ENCODE measurements at places on chromosomes 11 and 22.

- no peak for DNase-seq
Measured at GRCh38 chr11:79042824-79043223, 398.0 kb downstream of the TENM4 start.

GRCh38 chr22:41902932-41903421 lies 11.9 kb downstream of the SHISA8 start:
- peak; percentile 83 for DNase-seq

DNA sequence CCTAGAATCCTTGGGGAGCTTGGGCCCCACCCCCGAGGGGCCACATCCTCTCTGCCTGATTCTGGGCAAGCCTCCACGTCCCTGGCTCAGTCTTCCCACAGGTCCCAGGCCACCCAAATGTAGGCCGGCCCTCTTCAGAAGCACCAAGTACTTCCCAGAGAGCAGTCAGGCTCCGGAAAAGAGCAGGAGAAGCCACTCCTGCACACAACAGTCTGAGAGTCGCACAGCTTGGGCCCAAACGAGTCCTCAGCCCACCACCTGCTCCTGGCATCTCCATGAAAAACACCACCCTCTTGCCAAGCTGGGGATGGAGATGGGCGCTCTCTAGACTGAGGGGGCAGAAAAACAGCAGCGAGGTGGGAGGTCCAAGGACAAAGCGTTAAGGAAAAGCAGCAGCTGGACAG lies 15.4 kb downstream of the EHD1 start:
- DNase-seq, result no peak

- peak; percentile 33 for DNase-seq
Measured at GRCh38 chr22:46064966-46065666, 85.2 kb upstream of the PPARA start.

DNA sequence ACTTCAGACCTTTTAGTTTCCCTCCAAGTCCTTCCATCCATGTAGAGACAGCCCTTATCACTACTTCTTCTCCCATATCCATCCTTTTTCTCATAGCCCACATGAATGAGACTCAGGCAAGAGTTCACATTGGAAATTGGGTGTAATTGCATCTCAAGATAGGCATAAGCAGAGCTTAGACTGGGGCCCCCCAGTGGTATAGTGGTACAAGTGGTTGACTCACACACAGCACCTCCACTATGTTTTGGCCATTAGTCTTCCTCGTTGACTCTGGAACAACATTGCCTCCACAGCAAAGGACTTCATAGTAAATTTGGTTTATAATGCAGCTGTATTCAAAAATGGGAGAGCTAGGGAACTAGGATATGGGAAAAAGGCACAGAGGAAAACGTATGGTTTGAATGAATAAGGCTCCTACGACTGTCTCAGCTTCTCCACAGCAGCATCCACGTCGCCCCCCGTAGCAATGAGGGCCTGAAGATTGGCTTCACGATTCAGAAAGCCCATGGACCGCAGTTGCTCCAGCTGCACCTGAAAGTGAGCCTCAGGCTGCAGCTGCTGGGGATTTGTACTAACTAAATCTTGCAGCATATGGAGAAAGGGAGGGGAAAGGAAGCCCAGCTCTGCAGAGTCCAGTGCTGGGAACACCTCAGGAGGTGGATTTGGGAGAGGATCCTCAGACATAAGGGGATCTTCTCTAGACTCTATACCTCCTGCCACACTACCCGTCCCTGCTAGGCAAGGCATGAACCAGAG lies 2.4 kb downstream of the UBQLN3 start:
- no peak for DNase-seq

DNA sequence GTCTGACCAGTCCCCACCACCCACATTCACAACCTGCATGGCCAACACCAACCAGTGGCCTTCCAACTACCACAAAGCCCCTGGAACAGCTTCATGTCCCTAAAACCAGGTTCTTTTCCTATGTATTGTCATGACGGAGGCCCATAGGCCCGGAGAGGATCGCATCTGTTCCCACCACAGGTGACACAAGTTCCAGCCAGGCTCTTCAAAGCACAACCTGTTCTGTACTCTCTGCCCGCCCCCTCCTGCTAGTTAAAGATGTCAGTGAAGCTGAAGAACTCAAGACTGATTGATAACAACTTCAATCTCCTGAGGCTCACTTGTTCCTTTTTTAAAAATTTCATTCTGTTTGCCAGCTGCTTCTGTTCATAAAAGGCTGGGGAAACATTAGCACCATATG lies 121.1 kb upstream of the GUCY1A2 start:
- no peak for DNase-seq

DNA sequence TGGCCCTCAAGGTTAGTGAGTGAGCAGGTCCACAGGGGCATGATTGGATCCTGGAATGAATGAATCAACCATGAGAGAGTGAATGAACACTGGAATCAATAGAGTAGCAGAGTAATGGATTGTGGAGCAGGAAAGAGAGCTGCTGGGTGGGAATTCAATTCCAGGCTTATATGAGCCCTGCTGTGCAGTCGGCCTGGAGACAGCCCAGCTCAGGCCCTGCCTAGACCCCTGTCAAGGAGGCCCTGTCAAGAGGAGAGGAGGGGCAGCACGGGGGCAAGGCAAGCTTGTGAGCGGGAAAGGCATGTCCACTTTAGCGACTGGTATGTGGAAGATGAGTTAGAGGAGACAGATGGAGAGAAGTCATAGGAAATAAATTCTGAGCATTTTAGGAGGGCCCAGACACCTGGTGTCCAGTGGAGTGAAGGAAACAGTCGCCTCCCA lies 1.3 kb upstream of the FOLR1 start:
- DNase-seq, result no peak

- no peak for DNase-seq
Measured at GRCh38 chr22:48666620-48667019, 1161.1 kb downstream of the BRD1 start.

- DNase-seq, result no peak
Measured at GRCh38 chr11:61972672-61973475, 5.4 kb upstream of the FTH1 start.

GRCh38 chr11:111561791-111562325 lies 21.3 kb downstream of the LAYN start:
- DNase-seq, result no peak

DNA sequence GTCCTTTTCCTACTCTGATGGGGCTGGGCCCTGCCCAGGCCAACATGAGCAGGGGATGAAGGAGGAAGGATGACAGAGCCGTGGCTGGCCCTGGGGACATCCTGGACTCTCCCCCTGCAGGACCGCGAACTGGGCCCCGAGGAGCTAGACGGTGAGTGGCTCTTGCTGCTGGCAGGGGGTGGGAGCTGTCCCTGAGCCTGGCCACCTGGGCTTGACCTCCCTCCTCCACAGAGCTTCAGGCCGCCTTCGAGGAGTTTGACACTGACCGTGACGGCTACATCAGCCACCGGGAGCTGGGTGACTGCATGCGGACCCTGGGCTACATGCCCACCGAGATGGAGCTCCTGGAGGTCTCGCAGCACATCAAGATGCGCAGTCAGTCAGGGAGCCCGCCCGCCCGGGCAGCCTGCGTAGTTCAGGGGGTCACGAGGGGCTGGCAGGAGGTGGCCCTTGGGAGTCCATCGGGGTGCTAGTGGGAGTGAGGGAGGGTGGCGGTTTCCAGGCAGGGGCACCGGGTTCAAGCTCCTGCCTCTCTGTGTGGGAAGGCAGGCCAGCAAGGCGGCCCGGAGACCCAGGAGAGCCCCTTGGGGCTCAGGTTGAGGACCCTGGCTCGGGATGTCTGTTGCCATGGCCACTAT lies 1.0 kb downstream of the CABP4 start:
- DNase-seq, result no peak

DNA sequence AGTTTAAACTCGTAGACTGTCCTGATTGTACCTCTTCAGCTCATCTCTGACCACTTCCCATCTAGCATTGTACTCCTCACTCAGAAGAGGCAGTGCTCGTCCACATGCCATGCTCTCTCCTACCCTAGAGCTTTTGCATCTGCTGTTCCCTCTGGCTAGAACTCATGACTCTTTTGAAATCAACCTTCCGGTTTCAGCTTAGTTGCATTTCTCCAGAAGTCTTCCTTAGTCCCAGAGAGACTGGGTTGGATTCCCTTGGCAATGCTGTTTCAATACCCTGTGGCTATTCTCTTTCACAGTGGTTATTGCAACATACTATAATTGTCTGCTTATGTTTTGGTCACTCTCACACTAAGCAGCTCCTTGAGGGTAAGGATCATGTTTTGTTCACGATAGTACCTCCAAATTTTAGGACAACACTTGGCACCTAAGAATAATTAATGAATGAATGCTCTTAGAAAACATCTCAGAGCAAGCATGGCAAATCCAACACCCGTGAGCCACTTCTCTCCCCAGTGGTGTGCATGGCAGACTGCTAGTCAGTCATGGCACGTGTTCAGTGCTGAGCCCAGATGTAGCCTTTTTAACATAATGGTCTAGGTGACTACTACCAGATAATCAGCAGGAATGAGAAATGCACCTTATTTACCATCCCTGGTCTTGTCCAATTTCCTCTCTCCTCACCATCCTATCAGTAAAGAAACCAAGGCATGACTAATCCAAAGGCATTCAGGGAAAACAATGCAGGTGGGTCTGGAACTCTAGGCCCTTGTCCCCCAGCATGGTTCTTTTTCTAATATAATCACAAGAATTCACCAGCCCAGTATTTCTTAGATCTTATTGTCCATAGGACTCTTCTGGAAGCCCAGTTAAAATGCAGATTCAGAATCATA lies 14.5 kb downstream of the SEPTIN3 start:
- no peak for DNase-seq

GRCh38 chr11:63445720-63446119 lies 45.2 kb downstream of the PLAAT5 start:
- DNase-seq, result no peak

- DNase-seq, result no peak
Measured at GRCh38 chr11:69524991-69525411, 43.5 kb downstream of the LINC01488 start.

GRCh38 chr11:68956142-68956541 lies 24.6 kb downstream of the MRGPRD start:
- DNase-seq, result no peak

GRCh38 chr22:29044657-29045176 lies 16.9 kb downstream of the C22orf31 start:
- no peak for DNase-seq

DNA sequence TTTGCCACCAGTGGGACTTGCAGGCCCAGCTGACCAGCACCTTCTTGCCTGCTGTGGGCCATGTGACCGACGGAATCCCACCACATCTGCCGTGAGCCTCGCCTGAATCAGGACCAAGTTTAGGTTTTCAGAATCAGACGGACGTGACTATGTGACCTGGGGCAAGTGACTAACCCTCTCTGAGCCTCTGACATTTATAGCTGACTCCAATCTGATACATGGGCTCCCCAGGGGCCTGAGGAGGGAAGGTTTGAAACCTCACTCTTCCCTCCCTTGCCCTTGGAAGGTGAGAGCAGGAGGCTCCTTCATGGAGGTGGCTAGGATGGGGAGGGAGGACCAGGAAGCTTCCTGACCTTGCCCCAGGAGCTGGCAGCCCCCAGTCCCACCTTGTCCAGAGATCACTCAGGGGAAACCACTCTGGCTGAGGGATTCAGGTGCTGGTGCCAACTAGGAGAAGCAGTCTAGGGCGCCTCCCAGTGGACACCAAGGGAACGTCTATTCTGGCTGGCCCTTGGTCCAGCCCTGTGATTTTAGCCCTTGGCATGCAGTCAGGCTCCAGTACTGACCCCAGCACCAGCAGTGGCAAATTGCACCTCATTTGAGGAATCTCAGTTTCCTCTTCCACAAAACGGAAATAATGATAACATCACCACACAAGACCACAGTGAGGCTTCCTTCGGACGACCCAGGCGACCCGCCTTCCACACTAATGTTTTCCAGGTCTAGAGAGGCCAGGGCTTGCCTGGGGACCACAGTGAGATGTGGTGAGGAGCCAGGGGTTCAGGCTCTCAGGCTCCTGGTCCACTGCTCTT lies 47.2 kb upstream of the SYT7 start:
- peak; percentile 67 for DNase-seq

- no peak for DNase-seq
Measured at GRCh38 chr11:67073908-67074307, 17.3 kb downstream of the RHOD start.

DNA sequence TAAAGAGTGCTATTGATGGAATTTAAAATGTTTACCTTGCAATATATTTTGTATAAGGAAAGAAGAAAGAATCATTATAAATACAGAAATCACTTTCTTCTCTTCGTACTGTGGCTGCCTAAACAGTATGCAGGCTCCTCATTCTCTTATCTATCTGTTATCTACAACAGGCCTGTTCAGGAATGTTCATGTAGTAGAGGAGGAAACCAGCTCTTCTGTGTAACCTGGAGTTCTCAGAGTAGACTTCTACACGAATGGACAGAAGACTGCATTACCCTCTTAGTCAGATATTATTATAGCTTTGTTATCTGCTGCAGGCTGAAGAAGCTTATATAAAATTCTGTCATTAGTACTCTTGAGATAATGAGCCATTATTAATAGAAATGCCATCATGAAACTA lies 1225.9 kb upstream of the CNTN5 start:
- no peak for DNase-seq

DNA sequence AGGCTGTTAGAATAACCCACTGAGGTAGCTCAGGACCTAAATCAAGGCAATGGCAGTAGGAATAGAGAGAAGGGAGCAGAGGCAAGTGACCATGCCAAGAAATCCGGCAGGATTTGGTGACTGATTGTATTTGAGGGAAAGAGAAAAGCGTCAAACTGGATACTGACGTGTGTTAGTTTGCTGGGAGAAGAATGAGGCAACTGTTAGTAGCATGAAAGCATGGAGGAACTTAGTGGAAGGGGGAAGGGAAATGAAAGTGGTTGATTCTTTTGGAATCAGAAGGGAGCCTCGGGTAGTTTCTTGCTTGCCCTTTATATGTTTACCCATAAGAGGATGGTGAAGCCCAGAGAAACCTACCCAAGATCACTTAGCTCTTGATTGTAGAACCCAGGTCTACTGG lies 8.3 kb downstream of the PPFIBP2 start:
- no peak for DNase-seq

- peak; percentile 73 for DNase-seq
Measured at GRCh38 chr22:37019309-37020191, at the start of the genes MPST and TST. MPST (plus strand) TSS chr22:37019742; CDS start chr22:37019837, 95 bp downstream. TST (minus strand) TSS chr22:37019447; CDS start chr22:37018732, 715 bp downstream.

DNA sequence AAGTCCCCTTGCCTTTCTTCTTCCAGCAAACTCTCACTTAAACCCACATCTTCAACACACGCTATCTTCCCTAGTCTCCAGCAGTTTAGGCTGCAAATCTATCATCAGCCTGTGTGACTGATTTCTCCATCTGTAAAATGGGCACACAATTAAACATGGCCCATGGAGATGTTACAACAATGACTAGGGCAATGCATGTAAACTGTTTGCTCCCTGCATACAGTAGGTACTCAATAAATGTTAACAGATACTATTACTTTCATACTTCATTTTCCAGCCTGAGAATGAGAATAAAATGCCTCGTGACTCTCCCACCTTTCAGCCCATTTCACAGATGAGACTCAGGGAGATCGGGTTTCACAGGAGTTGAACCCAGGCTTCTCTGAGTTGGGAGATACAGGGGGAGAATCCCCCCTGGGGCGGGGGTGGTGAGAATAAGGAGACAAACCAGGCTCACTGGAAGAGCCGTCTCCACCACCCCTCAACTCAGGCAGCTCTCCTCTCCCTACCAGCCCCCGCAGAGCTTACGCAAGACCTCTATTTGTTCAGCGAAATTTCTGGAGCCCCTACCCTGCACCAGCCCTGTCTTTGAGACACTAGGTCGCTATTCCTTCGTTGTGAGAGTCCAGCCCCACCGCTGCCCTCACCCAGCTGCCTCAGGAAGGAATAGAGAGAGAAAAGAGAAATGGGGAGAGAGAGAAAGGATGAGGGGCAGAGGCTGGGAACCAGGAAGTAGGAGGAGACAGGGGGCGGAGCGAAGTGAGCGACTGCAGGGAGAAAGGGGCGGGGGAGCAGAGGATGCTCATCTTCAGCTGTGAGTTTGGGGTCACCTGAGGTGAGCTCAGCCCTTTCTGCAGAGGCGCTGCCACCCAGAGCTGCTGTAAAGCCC lies 42.1 kb upstream of the KLHL35 start:
- DNase-seq, result peak; percentile 44

- DNase-seq, result no peak
Measured at GRCh38 chr11:120142441-120143100, 4.7 kb upstream of the TRIM29 start.

Measured in gastrocnemius medialis (tissue), 4 donors.